ENCODE measurements at places on chromosomes 2 and 18.
A peak's percentile ranks its signal among the peaks of the same experiment; 100 is the strongest.

GRCh38 chr2:118146315-118147283, 58.3 kb downstream of the INSIG2 start:
- no peak for DNase-seq

- no peak for DNase-seq
These were observed 64.3 kb downstream of the HNMT start for GRCh38 chr2:138028538-138028937.

DNA sequence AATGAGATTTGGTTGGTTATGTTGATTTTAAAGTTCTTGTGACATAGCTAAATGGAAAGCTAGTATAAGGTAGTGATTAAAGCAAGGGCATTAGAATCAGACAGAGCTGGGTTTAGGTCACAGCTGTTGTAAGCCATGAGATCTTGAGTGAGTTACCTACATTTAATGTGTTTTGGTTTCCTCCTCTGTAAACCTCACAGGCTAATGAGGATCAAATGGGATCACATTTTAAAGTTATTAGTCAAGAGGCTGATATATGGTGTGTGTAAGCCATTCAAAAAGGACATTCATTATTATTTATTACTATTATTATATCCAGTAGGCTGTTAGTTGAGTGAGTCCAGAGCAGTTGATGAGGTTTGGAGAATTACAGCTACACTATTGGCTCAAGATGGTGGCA, 416.2 kb downstream of the IRS1 start:
- no peak for DNase-seq

- DNase-seq = no peak
These were observed 293.0 kb downstream of the NDUFA10 start for GRCh38 chr2:239731998-239732665.

GRCh38 chr18:62690236-62690815, 25.0 kb upstream of the PHLPP1 start:
- DNase-seq = peak; percentile 10

GRCh38 chr2:83894976-83895375, 564.1 kb downstream of the SUCLG1 start:
- DNase-seq = no peak

DNA sequence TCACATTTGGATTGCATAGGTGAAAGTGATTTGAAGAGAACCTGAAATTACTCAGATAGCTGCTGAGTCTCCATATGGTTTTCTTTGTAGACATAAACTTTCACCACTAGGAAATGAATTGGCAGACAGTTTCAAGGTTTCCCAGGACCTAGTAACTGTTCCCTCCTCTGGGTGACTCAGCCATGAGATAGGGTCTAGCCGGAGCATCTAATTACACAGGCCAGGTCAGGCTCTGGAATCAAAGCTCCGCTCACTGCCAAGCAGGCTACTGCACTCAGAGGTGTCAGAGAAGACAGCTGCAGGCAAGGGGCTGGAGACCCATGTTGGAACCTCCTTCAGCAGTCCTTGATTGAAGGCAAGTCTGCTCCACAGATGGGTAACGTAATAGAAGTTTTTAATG, 429.2 kb downstream of the TNS1 start:
- peak; percentile 47 for DNase-seq

DNA sequence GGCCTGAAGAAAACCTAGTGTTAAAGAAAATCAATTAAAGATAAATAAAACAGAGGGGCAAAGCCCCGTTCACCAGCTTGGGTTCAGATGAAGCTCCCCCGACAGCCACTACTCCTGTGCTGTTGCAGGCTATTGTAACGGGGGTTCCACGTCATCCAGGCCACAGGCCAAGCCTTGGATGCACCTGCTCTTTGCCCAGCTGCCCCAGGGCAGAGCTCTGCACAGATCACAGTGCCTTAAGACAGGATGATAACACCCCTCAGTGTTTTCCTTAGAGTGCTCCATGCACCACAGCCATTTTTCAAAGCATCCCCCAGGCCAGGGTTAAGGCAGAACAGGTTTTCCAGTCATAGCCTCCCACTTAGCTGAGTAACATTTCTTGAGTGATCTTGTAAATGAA, 32.0 kb downstream of the FASTKD2 start:
- DNase-seq = no peak

GRCh38 chr2:10790228-10790973, 22.2 kb downstream of the PDIA6 start:
- DNase-seq = no peak

- DNase-seq = no peak
These were observed 7.2 kb downstream of the BABAM2 start for GRCh38 chr2:27897717-27898116.

DNA sequence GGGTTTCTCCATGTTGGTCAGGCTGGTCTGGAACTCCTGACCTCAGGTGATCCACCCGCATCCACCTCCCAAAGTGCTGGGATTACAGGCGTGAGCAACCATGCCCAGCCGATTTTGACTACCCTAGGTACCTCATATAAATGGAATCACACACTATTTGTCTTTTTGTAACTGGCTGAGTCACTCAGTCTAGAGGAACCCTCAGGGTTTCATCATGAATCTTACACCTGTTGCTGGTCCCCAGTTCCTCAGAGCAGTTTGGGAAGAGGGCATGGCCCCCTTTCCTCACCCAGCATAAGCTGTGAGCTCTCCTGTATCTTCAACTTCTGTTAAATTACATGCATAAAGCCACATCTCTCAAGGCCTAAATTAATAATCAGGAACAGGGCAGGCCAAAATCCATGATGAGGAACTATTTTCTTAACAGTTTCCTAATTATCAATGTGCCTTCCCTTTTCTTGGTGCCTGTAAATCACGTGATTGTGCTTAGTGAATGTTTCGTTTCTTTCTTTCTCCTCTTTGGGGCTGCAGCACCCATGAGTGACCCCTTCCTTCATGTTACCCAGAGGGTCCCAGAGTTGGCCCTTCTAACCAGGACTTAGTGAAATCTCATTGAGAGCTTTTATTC, 20.9 kb downstream of the DYSF start:
- no peak for DNase-seq

DNA sequence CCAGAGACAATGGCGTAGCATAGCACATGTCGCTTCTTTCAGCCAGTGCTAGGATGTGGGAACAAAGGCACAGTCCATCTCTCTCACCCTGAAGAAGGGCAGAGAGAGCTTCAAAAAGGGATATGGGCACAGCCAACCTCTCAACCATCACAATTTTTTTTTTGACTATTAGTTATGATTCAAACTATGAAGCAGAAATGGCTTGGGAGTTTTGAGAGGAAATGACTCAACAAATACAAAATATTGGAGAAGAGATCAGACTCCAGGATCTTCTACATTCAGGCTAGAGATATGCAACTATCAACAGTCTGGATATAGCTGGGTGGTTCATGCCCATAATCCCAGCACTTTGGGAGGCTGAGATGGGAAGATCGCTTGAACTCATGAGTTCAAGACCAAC, 109.1 kb downstream of the MCFD2 start:
- peak; percentile 35 for DNase-seq

DNA sequence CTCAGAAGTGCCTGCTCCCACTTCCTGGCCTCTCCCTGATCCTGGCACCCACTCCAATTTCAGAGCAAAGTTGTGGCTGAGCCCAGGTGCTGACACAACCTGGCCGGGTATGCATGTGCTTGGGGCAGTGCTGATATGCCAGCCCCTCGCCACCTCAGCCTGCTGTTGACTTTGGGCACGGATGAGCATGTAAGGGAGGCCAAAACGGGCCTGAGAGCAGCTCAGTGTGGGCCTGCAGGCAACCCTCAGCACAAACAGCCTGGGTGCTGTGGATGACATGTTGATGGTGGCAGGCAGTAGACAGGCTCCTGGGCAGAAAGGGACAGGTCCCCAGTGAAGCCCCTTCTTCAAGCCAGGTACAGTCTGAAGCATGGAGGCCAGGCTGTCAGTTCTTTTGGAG, 553.6 kb upstream of the FSIP2 start:
- DNase-seq = no peak

GRCh38 chr2:74648009-74648443, at the start of gene M1AP:
TSS of gene M1AP (minus strand) at chr2:74648330. CDS start at chr2:74640275, 8,055 bp downstream.
- no peak for DNase-seq

DNA sequence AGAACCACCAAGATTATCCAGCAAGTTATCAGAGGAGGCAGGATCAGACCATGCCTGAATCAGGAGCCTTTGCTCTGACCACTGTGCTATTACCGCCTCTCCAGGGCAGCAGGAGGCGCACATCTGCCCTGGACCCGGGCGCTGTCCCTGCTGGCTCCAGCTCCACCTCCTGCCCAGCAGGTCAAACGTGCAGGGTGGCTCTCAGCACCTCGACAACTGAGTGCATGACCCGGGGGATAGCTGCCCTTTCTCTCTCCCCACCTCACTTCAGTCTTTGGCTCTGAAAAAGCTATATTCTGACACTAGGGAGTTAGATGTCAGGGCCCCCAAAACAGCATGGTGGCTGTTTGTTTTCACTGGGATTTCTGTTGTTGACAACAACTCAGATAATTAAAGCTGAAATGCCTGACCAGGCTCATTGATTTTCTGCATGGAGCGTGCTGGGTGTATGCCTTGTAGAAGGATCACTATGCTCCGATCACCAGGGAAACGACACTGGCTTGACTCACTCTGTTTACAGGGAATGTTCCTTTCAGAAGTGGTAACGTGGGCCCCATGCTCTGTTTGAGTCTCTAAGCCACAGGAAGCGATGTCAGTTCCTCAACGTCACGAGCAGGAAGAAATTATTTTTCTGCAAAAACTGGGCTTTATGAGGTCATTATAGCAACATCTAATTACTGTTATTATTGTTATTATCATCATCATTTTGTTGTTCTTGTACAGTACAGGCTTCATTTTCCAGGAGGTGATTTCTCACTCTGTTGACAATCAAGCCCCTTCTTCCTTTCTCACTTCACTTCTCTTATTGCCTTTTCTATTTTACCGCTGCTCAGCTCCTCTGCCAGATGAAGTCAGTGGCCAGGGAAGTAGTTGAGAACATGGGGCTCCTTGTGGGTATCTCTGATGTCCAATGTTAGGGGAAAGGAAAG, 125.6 kb downstream of the PLB1 start:
- peak; percentile 91 for DNase-seq

DNA sequence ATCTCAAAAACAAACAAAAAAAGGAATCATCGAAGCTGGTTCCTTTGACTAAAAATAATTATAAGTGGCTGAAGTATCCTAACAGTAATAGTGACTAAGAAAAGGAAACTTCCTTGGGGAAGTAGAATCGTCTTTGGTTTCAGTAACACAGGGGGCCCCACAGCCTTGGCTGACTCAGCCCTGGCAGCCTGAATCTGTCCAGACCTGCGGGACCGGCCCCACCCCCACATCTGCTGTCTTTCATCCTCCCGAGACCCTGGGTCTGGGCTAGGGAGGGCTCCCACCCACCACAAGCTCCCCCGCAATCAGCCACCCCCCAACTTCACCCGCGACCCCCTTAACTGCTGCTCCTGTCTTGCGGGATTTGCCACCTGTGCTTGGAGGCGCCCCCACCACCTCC, 1452.6 kb upstream of the ACVR2A start:
- no peak for DNase-seq

- peak; percentile 62 for DNase-seq
These were observed 36.4 kb upstream of the SLC1A4 start for GRCh38 chr2:64952511-64953482.

- DNase-seq = peak; percentile 42
These were observed 922.7 kb upstream of the CHAC2 start for GRCh38 chr2:52844701-52845423.

DNA sequence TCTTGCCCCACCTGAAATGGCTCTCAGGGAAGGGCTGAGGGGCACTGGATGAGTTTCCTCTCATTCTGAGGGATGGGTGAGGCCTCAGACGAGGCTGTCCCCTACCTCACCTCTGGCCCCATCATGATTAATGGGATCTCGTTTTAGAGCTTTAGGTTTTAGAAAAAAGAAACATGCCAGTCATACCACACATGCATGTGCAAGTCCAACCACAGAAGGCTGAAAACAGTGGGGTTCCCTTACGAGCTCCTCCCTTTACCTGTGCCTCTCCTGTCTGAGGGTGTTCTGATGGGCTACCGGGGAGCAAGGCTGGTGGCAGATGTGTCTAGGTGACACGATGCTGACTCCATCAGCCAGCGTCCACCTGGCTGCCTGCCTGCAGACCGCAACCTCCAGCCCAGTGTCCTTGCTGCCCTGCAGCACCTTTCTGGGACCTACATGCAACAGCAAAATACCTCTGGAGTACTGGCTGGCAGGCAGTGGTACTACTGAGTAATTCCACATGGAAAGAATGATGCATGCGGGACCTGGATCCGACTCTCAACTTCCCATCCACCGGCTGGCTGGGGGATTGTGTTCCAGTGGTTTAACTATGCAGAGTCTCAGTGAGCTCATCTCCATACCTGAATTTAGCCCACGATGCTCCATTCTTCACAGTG, 9.1 kb upstream of the LYPD6B start:
- DNase-seq = no peak

GRCh38 chr2:4653991-4654390, 950.6 kb downstream of the DCDC2C start:
- no peak for DNase-seq

DNA sequence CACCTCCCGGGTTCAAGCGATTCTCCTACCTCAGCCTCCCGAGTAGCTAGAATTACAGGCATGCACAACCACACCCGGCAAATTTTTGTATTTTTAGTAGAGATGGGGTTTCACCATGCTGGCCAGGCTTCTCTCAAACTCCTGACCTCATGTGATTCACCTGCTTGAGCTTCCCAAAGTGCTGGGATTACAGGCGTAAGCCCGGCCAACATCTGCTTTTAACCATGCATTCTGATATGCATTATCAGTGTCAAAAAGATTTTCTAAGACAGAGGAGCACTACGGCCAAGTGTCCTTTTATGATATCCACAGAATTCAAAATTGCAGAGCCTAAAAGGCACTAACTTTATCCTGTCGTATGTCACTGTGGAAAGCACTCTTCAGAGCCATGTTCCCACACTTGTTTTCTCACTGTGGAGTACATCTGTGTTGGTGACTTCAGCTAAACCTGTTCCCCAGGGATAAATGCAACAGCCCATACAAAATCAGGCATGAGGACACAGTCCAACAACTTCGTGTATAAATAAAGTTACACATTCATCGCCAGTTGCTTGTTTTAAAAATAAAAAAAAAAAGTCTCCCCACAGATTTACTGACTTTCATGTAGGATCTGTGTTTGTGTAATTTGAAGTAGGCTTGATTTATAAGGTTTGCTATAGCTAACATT, 56.4 kb downstream of the STK25 start:
- DNase-seq = no peak

GRCh38 chr2:55087501-55087900, 37.2 kb upstream of the RTN4 start:
- DNase-seq = no peak

GRCh38 chr2:55112229-55113031, 62.2 kb upstream of the RTN4 start:
- DNase-seq = peak; percentile 29

All from adipocyte (in vitro differentiated cells).